Forelimb muscle (tissue), 1 donor: ENCODE measurements at places on chromosomes 3 and 15.

- no peak for DNase-seq
These were observed 483.5 kb downstream of the GABRG3 start for GRCh38 chr15:27454281-27455075.

GRCh38 chr3:170864525-170865208 lies 5.3 kb downstream of the RPL22L1 start:
- no peak for DNase-seq

GRCh38 chr15:40435710-40436089 lies 5.1 kb upstream of the BAHD1 start:
- no peak for DNase-seq

DNA sequence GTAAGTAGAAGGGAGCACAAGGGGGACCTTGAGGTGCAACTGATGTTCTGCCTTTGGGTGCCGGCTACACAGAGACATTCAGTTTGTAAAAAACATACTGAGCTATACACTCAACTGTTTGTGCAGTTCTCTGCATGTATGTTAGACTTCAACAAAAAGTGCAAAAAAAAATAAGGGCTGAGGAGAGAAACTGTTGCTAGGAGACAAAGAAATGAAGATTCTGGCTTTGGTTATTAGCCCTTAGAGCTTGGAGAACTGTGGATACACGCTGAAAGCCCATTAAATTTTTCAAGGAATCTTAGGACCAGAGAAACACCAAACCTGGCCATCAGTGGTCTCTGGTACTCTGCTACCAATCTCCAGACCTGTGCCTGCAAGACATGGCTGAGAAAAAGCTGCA lies 207.6 kb upstream of the NSMCE3 start:
- DNase-seq = no peak

- no peak for DNase-seq
These were observed 92.1 kb upstream of the FXR1 start for GRCh38 chr3:180820400-180820799.

GRCh38 chr15:60957111-60957510 lies 272.0 kb downstream of the RORA start:
- DNase-seq = no peak

GRCh38 chr3:173397161-173398110 lies at the start of gene NLGN1:
Gene NLGN1, plus strand, starts transcription at chr3:173397744.
- peak; percentile 52 for DNase-seq

- no peak for DNase-seq
These were observed 316.1 kb upstream of the TPRG1 start for GRCh38 chr3:188855675-188856074.

- DNase-seq = no peak
These were observed 50.5 kb downstream of the ANP32A start for GRCh38 chr15:68770216-68770615.

- no peak for DNase-seq
These were observed 32.2 kb upstream of the SGO1 start for GRCh38 chr3:20218215-20218614.

DNA sequence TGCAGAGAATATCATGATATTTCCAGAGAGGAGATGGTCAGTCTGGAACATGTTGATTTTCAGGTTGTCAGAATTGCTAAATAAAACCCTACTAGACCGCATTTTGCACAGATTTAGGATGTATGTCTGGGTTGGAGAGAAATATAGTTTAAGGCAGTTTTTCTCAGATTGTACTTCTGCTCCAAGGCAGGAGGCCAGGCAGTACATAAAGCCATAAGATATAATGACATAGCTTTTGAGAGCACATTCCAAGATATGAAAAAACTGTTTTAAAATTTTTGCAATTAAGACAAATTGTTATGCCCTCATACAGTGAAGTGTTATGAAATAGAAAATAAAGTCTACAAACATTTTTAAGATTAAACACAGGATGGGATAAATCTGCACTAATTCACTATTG lies 301.8 kb upstream of the CBLB start:
- no peak for DNase-seq

GRCh38 chr15:74950078-74950908 lies 6.3 kb downstream of the RPP25 start:
- DNase-seq = peak; percentile 52

DNA sequence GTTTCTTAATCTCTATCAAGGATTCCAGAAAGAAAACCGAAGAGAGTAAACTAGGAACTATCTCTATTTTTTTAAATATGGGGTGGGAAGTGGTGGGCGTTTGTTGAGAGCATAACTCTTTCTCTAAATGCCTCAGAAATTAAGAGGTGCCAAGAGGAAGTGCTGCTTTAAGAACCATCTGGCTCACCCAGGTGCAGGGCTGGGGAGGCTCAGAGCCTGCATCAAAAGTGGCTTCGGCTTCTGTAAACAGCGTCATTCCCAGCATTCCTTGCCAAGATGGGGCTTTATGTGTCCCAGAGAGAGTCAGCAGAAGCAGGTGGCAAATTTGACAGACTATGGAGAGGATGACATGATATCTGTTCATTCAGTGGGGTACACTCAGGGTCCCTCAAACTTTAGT lies 123.3 kb upstream of the BFSP2 start:
- DNase-seq = no peak

GRCh38 chr3:156108616-156109015 lies 11.8 kb upstream of the KCNAB1 start:
- DNase-seq = no peak

- DNase-seq = no peak
These were observed 231.7 kb upstream of the SATB1 start for GRCh38 chr3:18656866-18657265.

DNA sequence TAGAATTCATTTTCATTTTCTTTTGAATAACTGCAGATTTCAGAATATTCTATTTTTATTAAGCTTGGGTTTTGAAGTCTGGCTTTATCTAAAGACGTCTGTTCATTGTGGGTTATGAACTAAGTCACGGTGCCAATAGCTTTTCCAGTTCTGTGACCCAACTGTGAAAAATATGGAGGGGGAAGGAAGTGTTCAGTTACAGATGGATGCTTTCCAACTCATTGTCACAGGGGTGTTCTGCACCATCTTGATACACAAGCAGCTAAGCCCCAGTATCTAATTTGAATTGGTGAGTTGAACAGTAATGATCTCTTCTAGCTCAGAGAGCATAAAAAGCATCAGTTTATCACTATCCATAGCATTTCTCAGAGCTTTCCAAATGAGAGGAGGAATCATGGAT lies 710.6 kb downstream of the EDEM1 start:
- no peak for DNase-seq
